ENCODE measurements at places on chromosomes 7 and 10.

DNA sequence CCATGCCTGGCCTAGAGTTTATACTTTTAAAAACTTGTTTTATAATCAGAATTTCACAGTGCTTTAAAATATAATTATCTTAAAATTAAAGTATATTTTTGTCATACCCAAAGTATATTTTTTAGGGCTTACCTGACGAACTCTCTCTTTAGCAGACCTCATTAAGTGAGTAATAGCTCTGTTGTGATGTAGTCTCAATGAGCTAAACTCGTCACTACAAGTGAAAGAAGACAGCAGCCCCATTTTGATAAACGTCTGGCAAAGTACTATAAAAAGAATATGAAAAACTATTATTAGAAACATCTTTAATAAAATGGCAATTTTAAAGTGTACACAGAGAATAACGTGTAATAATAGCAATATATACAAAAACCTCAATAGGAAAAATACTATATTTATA is 18.6 kb downstream of the ANKRD61 start:
- DNase-seq: no peak

GRCh38 chr10:112094984-112095383 is 88.6 kb downstream of the GPAM start:
- no peak for DNase-seq

DNA sequence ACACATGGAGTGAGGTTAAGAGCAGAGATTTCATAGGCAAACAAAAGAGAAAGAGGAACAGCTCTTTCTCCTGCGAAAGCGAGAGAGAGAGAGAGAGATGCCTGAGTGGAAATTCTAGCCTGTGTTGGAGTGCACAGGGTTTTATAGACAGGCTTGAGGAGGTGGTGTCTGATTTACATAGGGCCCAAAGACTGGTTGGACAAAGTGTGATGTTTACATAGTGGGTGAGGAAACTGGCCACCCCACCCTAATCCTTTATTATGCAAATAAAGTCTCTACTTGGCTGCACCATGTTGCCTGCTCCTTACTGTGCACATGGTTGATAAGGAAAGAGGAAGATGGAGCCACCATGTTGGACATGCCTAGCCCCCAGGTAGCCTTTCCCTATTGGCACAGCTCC is 967.8 kb upstream of the SORCS1 start:
- no peak for DNase-seq

- peak; percentile 91 for DNase-seq
Observed at GRCh38 chr10:15433850-15434537, 62.9 kb upstream of the FAM171A1 start.

- no peak for DNase-seq
Observed at GRCh38 chr7:495326-495725, 24.3 kb downstream of the PDGFA start.

DNA sequence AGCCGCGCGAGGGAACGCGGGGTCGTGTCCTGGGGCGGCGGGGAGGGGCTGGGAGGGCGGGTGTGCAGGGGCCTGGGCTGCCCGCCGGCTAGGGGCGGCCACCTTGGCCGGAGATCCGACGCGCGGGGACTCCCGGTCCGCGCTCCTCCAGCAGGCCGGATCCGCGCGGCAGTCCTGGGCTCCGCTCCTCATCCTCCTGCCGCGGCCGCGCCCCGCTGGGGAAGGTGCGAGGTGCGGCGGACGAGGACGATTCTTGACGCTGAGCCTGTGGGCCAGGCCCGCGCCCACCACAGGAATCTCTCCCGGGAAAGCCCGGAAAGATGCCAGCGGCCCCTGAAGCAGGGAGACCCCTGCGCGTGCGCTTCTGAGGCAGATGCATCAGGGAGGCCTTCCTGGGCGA is 6.6 kb upstream of the OGDHL start:
- no peak for DNase-seq

DNA sequence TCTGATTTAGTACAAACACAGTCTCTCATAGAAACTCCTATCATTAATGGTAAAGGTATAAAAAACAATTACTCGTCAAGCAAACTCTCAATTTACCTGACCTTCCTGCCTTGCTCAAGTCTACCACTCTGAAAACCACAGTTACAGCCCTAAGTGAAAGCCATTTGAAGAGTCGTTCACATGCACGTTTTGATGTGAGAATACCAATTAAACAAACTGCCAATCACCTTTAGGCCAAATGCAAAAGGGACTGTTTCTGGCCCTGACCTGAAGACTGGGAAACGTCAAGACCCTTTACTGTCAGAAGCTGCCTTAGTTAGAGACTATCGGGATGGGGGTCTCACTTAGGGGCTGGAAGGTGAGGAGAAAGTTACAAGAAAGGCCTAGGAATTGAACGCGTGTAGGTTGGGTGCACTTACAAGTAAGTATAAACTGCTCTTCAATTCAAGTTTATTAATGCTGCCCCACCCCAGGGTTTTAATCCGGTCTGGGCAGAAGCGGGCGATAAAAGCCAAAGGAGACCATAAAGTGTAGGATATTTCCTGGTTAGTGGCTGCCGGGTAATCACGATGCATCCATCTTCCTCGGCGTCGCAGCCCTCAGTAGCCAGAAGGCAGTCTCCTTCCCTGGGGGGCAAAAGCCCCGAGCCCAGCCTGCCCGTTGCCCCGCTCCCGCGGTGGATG is 935 bp downstream of the TM9SF3 start:
- peak; percentile 52 for DNase-seq

DNA sequence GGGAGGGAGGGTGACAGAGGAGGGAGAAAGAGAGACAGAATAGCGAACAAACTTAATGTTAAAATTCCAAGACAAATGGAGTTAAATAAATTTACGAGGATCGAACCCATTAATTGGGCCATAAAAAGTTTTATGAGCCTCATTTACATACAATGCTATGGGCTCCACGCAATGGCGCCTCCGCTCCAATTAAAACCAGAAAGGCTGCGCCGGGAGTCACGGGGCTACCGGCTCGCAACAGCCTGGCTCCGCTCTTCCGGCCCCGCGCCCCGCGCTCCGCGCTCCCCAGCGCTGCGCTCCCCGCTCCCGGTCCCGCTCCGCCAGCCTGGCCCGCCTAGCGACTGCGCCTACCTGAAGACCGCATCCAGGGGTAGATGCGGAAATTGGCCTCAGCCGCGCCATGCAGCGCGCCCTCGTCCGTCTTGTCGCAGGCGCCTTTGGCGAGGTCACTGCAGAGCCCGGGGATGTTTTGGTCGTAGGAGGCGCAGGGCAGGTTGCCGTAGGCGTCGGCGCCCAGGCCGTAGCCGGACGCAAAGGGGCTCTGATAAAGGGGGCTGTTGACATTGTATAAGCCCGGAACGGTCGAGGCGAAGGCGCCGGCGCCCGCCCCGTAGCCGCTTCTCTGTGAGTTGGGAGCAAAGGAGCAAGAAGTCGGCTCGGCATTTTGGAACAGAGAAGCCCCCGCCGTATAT is 513 bp downstream of the HOXA7 start:
- no peak for DNase-seq

DNA sequence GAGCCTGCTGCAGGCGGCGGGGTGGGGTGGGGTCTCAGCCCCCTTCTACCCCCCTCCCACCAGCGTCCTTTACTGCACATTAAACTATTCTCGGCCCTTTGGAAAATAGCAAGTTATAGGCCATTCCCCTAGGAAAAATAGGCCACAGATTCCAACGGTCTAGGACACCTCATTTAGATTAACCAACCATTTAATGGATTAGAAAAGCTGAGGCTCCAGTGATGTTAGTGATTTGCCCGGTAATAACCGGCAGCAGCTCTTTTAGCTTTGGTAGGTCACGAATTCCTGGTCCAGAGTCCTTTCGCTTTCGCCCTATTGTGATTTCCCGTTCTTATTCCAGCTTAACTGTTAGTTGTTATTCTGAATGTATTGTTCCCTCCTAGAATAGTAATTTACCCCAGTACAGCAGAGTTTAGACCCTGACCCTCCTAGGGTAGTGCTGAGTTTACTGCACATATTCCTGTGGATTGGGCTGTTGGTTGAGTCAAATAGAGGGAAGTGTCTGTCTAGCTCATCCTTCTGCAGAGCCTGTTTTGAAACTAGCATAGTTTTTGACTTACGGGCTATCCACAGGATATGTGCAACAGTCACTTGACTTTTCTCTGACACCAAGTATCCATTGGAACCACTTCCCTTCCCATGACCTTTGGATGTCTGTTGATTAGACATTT is 754 bp downstream of the GSTO1 start:
- peak; percentile 78 for DNase-seq

DNA sequence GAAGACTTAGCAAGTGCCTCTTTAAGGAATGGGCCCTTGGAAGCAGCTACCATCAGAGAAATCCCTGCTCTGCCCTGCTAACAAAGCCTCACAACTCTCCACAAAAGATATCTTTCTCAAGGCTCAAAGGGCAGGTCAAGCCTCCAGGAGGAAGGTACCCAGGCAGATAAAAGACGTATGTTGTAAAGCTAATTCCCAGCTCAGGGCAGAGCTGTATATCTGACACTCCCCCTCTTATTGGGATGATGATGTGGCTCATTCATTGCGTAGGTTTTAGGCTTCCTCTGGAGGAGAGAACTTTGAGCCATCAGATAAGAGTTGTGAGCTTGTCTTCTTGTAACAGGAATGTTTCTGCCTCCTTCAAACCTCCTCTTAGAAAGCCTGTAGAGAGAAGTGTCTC is 145.4 kb downstream of the CALN1 start:
- DNase-seq: no peak

All from adipocyte (in vitro differentiated cells).